ENCODE measurements at places on chromosomes 1 and 21.
A peak's percentile ranks its signal among the peaks of the same experiment; 100 is the strongest.

DNA sequence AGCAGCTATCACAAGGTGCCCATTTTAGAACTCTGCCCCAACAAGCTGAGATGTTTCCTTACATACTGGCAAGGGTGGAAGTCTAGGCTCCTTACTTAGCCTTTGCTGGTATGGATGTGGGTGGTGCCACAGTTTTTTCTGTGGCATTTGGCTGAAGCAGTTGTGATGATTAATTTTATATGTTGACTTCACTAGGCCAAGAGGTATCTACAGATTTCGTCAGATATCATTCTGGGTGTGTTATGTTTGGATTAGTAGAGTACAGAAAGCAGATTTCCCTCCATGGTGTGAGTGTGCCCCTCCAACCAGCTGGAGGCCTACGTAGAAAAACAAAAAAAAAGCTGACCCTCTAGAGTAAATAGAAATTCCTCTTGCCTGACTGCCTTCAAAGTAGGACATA, 317.0 kb downstream of the BARHL2 start:
- peak; percentile 6 for DNase-seq

DNA sequence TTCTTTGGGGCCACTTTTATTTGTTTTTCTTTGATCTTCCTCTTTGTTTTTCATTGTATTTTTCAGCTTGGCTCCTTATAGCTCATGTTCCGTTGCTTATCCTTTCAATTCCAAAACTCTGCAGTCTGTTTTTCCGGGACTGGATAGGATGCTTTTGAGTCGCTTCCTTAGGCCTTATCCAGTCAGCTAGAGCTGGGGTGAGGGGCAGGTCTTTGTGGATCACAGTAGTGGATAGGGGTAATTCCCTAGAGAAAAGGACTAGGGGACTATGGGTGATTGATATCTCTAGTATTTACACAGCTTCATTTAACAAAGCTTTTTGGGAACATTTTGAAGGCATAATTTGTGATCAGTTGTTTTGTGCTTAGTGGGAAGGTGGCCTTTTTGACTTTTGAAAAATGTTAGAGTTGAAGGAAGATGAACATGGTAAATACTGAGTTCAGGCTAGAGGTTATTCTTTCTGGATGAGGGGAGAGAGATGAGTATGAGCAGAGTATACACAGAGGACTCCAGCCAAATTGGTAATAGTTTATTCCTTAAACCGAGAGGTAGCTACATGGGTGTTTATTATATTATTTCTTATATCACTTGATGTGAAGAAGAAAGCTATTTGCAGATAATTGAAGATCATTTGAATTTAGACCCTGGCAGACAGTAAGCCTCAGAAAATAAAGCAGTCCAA, 22.5 kb downstream of the CEP350 start:
- DNase-seq, result no peak

- DNase-seq, result no peak
Measured at GRCh38 chr1:234505769-234506102, 26.8 kb upstream of the TARBP1 start.

DNA sequence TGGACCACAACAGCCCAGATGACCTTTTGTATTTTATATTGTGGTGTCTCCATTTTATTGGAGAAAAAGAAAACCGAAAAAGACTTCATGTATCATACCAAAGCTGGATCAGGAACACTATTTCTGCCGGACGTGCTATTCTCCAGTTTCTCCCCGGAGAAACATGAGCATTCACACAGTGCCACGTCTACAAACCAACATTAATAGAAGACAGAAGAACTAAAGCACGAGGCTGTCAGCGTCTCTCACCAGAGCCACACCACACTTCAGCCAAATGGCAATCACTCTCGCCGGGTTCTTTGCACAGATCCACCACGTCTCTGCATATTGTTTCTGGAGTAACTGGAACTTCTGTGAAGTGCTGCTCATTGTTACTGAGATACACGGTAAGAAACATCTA, 24.8 kb downstream of the TP53BP2 start:
- DNase-seq, result no peak

GRCh38 chr1:162562470-162562828, 927 bp downstream of the UAP1 start:
- DNase-seq, result peak; percentile 20

DNA sequence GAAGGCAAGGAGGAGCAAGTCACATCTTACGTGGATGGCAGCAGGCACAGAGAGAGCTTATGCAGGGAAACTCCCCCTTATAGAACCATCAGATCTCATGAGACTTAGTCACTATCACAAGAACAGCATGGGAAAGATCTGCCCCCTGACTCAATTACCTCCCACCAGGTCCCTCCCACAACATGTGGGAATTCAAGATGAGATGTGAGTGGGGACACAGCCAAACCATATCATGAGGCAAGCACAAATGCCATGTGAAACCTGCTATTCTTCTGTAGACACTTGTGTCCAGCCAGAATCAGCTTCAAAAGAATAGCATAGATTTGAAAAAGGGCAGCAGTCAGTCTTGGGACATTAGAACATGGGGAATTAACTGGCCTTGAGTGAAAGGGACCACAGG, 32.2 kb upstream of the UBE2U start:
- no peak for DNase-seq

- DNase-seq, result no peak
Measured at GRCh38 chr1:242448910-242449645, 75.4 kb downstream of the PLD5 start.
